Bone marrow (tissue), 2 donors: ENCODE measurements at places on chromosomes 3 and 15.

GRCh38 chr3:4591669-4592068 lies 98.5 kb downstream of the ITPR1 start:
- no peak for DNase-seq

DNA sequence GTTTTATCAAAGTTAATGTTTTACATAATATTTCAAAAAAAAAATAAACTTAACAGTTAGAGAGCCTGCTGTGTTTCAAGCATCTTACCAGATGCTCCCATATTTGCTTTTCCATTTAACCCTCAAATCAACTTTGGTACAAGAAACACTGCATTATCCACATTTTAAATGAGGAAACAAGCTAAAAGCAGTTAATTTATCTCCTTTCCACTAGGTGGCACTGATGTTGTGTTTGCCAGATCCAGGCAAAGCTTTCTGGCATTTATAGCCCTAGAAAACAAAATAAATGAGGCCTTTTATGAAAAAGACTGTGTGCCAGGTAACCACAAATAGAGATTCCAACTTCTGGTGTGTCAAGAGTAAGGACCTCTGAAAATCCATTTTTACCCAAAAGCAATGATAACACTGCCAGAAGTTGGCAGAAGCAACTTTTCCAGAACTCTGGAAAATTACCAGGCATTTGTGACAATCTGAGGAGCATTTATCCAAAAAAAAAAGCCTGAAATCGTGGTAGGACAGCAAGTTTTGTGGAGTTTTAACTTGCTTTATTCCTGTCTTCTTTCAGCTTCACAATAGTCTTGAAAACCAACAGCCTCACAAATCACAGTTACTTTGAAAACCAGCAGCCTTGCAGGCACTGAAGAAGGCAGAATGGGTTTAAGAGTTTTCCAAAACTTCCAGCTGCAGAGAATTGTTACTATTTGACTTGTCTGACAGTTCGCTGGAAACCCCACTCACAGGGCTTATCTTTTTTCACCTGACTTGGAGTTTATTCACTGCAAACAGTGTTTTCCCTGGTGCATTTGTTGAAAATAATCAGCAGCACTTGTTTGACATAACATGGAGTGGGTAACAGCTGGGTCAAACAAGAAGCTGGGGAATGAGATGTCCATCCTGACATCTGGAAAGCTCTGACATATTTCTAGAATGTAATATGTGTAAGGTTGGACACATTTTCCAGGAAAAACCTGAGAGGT lies 9.2 kb downstream of the FAM162A start:
- DNase-seq, result no peak

DNA sequence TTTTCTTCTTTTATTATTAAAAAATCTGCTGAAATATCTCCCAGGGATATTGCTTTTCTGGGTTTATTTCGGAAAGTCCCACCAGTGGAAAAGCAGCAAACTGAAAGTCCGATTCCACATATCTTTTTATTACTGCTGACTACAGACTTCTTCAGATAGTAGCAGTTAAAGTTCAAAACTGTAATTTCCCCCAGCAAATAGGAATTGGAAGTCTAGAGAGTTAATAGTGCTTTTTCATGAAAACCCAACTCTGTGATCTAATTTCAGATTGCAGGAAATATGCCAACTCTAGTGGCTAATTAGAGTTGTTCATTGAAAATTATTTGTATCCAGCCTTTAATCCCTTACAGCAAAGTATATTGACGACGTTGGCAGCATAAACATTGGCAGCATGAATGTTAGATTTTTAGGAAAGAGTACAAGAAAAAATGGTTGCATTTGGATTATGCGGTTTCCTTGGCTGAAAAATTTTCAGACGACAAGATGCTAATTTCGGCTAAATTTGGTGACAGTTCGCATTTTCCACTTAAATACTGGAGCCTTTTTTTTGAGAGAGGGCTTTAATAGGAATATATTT lies 472.9 kb upstream of the CBLB start:
- DNase-seq, result no peak

- DNase-seq, result no peak
These were observed 38.8 kb upstream of the RNF7 start for GRCh38 chr3:141699324-141699723.

DNA sequence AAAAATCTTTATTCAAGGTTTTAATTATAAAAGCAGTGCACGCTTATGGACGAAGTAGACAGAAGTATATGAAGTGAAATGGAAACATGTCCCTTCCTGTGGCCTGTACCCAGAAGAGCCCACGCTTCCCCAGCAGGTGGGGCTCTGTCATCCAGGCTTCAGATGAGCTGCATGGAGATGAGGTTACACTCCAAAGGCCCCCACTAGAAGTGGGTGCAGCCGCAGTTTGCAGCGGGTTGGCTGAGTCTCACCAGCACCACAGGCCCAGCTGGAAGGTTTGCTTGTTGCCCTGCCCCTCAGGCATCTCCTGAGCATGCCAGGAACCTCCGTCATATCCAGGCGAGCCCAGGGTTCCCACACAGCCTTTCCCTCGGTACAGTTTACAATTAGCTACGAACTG lies 33.1 kb downstream of the PRR20G start:
- DNase-seq, result no peak
